ENCODE measurements at places on chromosomes 5 and 9.

GRCh38 chr5:9245071-9245470 lies 300.8 kb downstream of the SEMA5A start:
- no peak for DNase-seq

DNA sequence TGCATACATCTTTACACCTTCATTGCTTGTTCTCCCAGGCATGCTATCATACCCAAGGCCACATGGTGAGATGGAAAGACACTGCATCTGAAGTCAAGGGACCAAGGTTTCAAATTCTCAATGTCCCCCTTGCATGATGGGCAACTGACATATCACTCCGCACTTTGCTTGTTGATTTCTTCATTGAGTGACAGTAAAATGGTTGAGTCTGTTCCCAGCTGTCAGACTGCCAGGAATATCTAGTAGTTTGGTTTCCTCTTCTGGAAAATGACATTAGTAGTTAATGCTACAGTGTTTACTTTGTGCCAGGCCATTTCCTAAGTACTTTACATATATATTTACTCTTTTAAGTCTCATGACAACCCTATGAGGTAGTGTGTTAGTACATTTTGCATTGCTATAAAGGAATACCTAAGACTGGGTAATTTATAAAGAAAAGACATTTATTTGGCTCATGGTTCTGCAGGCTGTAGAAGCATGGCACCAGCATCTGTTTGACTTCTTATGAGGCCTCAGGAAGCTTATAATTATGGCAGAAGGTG lies 114.4 kb downstream of the PCSK1 start:
- no peak for DNase-seq

DNA sequence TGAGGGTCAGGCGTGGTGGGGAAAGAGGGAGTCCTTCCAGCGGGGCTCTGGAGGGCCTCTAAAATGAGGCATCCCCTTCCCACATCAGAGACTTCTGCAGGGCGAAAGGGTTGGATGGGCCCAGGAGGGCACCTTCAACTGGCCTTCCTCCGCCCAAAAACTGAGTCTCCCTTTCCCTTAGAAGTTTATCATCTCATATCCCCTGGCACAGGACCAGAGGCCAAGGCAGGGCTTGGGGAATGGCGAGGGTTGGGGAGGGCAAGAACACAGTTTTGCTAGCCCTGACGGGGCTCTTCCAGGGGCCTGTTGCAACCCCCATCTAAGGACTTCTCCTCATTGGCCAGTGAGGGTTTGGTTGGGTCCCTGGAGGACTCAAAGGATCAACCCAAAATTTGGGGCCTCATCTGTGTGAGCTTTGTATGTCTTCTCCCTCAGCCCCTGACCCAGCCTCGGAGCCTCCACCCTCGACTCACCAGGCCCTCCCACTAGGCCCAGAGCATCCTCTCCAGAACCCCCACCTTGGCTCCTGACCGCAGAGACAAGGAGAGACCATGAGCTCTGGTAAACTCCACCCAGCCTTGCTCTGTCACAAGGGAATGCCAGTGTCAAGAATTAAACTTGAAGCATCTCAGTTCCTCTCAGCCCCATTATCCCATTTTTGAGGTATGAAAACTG lies 24.1 kb downstream of the AQP7 start:
- no peak for DNase-seq

DNA sequence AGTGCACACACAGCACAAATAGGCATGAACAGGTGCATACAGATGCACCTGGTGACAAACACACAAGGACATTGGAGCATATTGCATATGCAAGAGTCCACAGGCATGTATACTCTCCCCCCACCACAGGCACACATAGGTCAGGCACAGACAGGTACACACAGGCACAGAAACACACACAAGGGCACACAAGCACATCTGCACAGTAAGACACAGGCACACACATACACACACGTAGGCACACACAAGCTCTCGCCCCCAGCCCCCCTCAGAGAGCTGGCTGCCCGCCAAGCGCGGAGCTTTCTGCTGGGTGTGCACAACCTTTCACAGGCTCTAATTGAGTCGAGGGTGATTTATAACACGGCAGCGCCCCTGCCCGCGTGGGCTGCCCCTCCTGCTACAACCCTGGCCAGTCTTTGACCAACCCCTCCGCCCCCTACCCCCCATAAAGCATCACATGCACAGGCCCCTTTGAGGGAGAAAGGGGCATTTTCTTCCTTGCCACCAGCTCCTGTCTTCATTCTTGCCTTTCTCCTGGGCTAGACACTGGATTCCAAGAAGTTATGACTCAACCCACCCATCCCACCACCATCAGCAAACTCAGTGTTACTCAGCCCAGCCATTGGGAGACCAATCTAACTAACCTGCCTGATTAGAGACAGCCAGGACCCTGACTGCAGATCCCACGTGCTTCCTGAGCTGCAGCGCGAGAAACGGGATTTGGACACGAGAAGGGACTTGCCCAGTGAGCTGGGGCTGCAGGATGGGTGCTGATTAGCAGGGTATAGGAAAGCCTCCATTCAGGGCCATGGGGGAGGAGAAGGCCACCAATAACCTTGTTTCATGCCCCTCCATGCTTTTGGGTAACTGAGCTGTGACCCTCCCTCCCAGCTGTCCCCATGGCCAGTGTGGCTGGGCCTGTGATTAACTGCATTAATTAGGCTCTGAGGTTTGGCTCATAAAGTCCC lies 42.8 kb upstream of the PSD2 start:
- DNase-seq: no peak

- no peak for DNase-seq
Observed at GRCh38 chr5:141511771-141512325, 23.0 kb downstream of the PCDHGC5 start.

DNA sequence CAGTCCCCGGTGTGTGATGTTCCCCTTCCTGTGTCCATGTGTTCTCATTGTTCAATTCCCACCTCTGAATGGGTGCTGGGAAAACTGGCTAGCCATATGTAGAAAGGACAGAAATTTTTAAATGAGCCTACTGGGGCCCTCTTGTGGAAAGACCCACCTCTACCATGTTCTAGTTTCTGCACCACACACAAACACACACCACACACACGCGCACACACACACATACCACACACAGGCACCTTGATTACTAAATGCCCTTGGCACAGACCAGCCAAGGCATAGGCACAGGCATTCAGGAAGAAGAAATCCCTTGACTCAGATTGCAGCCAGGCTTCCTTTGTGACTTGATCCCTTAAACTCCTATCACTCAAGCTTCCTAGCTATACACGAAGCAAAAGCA lies 60.5 kb downstream of the SIL1 start:
- DNase-seq: no peak

GRCh38 chr5:136230176-136230575 lies 37.2 kb upstream of the SMIM32 start:
- no peak for DNase-seq

GRCh38 chr5:91867799-91868198 lies 484.7 kb upstream of the ARRDC3 start:
- no peak for DNase-seq

GRCh38 chr5:94618029-94618492 lies 343 bp downstream of the KIAA0825 start:
- DNase-seq: no peak

DNA sequence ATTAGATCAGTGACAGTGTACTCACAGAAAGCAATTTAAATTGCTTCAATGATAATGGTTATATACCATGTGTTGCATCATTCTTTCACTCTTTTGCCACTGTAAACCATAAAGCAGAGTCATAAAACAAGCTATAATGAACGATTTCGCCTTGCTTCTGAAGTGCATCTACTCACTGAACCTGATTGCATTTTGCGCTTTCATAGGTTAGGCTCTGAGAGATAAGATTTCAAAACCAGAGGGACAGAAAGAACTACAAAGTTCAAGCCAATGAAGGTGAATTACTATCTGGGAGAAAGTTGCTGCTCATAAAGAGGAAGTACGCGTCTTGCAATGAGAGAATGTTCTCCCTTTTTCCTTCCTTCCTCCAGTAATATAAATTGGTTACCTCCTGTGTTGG lies 412.7 kb downstream of the CETN3 start:
- no peak for DNase-seq

GRCh38 chr5:151320481-151320880 lies 16.9 kb upstream of the SLC36A3 start:
- DNase-seq: no peak

DNA sequence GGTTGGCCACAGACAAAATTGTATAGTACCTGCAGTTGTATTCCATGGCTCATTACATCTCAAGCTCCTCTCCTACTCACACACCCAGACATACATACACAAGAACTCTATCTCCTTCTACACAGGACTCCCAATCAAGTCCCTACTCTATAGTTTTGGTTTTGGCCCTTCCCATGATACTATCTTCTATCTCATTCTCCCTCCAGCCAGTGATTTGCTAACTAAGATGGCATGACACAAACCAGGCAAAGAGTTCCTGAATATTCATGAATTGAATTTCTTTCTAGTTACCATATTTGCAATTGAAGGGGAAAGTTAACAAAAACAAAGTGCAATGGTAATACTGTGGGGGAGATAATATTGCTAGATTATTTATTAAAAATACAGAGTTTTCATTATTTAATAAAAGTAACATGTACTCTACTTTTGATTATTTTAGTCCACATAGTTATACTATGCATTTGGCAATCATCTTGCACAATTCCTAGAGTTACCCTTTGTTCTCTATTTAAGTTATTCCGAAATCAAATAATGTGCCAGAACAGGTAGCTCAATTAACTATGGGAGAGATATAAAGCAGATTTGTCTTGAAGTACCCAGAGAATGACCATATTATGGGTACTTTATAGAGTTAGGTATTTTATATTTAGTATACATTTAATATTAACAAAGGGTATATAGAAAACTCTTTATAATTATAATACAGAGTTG lies 9.6 kb upstream of the LURAP1L start:
- no peak for DNase-seq

GRCh38 chr9:85237478-85237877 lies 504.3 kb downstream of the AGTPBP1 start:
- no peak for DNase-seq

DNA sequence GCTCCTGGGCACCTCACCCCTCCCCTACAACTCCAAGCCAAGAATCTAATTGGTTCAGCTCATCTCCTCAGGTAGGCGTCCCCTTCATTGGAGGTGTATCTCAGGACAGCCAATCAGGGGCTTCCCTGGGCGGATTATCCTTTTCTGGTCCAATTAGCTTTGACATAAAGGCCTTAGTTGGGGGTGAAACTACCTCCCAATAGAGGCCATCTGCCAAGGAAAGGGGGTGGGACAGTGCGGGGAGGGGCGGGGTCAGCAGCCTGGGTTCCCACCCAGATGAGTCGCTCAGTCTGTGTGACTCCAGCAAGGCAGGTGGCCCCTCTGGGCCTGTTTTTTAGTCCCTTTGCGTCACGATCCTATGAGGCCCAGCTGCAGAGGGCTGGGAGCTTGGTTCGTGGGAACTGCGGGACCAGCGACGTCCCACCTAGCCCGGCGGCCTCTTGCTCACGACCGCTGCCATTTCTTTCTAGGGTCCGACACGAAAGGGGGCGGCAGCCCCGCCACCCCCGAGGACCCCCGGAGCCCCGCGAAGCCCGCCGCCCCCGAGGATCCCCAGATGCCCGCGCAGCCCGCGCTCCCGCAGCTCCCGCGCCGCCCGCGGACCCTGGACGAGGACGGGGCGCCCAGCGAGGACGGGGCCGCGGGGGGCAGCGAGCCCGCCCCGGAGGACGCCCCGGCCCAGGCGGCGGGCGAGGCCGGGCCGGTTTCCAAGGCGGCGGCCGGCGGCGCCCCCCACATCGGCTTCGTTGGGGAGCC lies 8.9 kb downstream of the PRRT1B start:
- no peak for DNase-seq

- no peak for DNase-seq
Observed at GRCh38 chr5:3251784-3252183, 343.8 kb upstream of the IRX1 start.

- DNase-seq: no peak
Observed at GRCh38 chr5:120817044-120817985, 353.2 kb downstream of the PRR16 start.

DNA sequence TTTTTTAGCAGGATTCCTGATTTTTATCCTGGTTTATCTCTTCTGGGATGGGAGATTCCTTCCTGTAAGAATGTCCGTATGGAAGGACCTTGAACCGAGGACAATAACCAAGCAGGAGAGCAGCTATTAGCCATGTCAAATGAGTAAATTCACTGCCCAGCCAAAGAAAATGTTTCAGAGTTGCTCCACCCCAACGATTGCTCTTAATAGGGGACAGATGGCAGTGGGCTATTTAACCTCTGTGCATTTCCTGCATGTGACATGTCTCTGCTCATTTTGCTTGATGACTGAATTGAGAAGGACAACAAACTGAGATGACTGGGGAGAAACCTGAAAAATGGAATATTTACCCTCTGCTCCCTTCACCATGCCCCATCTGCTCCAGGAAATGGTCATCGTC lies 479.9 kb upstream of the ZNF462 start:
- no peak for DNase-seq

DNA sequence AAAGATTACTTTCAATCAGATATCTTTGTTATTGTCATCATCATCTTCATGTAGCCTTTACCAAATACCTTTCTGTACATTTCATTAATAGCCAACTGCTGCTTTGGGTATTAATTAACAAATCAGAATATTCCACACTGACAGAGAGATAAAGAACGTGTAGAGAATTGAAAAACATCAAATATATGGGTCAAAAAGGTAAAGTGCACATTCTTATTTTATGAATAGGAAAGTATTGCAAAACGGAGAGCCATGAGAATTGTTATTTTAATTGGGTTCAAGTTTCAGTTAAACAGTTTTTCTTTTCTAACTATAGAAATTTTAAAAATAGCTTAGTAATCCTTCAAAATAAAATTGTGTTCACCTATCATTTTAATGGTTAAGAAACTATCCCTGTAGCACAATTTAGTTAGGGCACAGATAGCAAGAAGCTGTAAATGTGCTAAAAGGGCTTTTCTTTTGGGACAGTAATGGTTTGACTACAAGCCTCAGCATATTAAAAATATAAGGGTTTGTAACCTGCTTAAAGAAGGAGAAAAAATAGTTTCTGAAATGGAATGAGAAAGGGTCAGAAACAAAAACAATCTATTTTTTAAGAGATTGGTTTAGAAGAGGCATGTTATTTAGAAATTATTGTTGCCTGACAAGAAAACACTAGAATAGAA lies 62.9 kb downstream of the PDE4D start:
- no peak for DNase-seq
